ENCODE measurements at places on chromosomes 1 and 21.
A peak's percentile ranks its signal among the peaks of the same experiment; 100 is the strongest.

GRCh38 chr1:210949489-210949888, 184.5 kb downstream of the KCNH1 start:
- DNase-seq = no peak

DNA sequence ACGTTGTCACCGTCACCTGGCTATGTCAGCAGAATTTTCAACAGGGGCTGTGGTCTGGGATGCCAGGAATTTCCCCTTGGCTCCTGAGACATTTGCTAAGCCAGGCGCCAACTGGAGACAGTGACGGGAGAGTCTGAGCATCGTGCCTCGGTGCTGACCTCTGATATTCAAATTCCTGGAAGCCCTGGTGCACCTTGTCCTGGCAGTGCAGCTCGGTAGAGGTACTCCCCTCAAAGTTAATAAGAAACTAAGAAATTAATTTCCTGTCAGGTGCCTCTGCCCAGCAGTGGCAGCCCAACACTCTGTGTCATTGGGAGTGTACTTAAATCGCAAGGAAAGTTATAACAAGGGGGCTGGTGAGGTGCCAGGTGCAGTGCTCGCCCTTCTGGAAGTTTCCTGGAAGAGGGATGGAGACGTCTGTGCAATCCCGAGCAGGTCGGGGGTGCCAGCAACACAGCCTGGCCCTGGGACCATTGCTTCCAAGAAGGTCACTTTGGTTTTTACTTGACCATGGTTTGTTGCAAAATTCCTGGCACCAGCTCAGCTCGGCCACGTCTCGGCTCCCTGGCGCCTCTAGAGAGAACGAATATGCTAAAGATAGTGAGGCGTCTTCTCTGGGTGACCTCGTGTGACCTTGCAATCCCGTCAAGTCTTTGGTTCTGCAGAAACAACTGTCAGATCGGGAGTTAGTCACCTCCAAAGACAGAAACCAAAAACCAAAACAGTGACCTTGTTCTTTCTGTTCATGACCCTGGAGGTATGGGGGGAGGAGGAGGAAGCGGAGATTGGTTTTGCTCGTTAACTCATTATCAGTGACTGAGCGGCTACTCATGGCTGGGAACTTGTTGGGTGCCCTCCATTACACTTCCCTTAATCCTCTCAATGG, 149.5 kb upstream of the VAMP3 start:
- no peak for DNase-seq

DNA sequence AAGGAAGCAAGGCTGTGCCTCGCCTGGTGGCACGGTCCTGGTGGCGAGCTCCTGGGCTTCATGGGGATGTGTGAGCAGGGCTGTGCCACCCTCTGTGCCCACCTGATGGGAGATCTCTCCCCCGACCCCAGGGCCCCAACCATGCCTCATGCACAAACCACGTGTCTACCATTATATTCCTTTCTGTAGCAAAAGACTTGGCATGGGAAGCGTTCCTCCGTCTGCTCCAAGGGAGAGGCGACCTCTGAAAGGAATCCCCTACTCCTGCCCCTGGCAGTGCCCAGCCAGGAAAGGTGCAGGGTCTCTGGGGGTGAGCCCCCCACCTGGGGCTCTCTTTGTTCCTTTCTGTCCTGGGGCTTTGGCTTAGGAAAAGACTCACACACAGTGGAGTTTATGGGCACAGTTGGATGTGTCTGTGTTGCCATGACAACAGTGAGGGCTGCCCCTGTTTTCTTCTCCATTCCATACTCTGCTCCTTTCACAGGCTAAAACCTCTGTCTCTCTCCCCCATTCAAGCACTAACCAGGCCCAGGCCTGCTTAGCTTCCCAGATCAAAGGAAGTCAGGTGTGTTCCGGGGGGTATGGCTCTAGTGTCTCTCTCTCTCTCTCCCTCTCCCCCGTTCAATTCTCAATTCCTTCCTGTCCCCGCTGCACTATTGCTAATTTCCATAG, 21.4 kb upstream of the LRRN2 start:
- DNase-seq = no peak

DNA sequence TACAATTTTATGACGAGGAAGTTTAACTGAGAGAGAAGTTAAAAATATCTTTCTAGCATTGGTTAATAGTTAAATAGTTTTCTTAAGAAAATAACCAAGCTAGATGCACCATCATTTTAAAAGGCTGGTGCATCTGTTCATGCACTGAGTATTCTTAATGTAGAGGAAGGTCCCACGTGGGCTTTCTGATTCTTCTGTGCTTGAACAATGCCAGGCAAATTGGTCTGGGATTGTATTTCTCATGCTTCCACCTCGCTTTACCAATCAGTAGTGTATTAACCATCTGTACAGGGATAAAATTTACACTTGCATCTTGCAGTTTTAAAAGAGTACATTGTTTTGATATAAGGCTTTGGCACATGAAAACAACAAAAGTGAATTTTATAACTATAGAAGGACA, 47.4 kb upstream of the MTF2 start:
- no peak for DNase-seq

GRCh38 chr1:87151500-87152421, 176.9 kb upstream of the LMO4 start:
- peak; percentile 14 for DNase-seq

GRCh38 chr1:246350745-246351144, 156.3 kb downstream of the SMYD3 start:
- DNase-seq = no peak

DNA sequence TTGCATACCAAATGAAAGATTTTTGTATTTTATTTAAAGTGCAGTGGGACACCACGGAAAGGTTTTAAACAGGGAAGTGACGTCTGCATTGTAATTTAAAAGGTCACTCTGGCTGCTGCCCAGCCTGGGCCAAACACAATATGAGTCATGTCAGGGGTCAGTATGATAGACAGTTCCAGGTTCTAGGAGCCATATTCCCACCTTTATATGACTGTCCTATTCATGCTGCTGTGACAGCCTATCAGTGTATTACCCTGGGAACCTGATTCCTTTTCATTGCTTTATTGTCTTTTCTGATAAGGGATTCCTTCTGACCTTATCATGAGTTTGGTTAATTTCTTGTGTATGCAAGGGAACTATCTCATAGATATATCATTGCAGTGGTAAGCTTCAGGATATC, 5.3 kb downstream of the VANGL1 start:
- DNase-seq = no peak
